ENCODE measurements at places on chromosomes 1 and 21. TPM values are rescaled to one million over a fixed set of nuclear protein-coding genes. Genes with fewer than 3 reads are reported as not detected.

DNA sequence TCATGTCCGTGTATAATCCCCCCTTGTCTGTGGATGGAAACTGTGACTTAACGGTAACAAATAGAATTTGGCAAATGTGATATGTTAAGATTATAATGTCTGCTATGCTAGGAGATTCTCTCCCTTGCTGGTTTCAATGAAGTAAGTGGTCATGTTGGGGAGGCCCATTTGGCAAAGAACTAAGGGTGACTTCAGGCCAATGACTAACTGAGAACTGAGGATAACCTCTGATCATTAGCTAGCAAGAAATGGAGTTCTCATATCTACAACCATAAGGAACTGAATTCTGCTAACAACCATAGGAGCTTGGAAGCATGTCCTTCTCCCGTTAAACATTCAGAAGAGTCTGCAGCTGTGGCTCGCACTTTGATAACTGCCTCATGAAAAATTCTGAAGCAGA, 2.3 kb downstream of the IFI44L start:
- DNase-seq: no peak

DNA sequence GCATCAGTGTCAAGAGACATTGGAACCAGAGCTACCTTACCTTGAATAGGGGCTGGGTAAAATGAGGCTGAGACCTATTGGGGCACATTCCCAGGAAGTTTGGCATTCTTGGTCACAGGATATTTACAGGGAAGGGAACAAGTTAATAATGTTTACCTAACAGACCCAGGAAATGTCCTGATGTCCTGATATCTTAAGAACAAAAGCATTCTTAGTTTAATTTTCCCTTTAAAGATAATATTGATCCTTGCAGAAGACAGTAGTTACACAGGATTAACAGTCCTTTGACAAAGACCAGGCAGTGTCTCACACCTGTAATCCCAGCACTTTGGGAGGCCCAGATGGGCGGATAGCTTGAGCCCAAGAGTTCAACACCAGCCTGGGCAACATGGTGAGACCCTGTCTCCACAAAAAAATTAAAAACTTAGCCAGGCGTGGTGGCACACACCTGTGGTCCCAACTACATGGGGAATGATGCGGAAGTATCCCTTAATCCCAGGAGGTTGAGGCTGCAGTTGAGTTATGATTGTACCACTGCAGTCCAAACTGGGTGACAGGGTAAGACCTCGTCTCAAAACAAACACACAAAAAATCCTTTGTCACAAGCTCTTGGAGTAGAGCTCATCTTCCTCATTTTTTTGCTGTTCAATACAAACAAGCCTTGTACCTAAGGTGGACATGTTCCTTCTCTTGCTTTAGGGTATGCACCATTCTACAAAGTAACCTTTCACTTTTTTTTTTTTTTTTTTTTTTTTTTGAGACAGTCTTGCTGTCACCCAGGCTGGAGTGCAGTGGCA, 1.3 kb upstream of the TOMM20 start:
- DNase-seq: no peak

DNA sequence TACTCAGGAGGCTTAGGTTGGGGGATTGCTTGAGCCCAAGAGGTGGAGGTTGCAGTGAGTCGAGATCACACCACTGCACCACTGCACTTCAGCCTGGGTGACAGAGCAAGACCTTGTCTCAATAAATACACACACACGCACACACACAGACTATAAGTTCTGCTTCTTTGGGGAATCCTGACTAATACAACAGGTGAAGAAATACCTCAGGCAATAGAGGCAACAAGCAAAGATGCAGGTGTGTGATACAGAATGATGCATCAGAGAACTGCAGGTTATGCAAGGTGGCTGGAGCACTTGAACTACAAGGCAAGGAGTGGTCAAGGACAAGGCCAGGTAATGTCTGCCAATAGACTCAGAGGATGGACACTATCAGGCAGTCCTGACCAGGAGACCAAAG, 117.6 kb upstream of the ZNF678 start:
- DNase-seq: no peak

MATN1 gene
- total RNA-seq: 0.76 TPM

SPRR1A gene
- not detected for total RNA-seq
